NCI-H2081 (cell line): ENCODE measurements at places on chromosomes 7 and 10.

DNA sequence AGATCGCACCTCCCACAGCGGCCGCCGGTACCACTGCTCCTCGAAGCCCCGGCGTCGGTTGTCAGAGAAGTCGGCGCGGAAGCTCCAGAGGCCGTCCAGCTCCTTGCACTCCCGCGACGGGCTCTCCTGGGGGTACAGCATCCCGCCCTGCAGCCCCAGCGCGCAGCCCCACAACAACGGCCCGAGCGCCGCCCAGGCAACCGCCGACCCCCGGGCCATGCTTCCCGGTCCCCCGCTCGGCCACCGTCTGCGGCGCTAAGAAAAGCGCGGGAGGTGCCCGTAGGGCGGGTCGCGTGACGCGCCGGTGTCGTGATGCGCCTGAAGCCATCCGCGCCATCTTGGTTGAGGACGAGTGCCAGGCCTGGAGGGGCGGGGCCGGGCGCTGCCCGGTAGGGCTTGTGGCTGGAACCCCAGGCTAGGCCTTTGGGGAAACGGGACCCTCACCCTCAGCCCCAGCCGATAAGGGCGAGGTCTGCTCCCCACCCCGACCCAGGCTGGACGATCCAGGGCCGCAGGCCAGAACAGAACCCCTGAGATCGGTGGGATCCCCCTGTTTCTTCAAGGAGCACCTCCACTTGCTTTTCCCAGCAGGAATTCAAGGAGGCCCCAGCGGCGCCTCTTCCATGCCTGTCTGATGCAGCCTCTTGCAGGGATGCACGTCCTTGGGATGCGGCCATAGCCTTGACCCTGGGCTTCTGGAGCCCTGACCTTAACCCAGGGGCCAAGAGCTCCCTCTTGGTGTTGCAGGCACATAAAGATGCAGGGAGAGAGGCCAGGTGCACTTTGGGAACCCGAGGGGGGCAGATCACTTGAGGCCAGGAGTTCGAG lies at the start of gene GUSB:
GUSB (minus strand) TSS at position 249 of the 828 bp plus-strand sequence; CDS start at position 219, 30 bp downstream.
- DNase-seq = peak; percentile 95

GRCh38 chr7:47361236-47361635 lies 220.7 kb downstream of the TNS3 start:
- no peak for DNase-seq

DNA sequence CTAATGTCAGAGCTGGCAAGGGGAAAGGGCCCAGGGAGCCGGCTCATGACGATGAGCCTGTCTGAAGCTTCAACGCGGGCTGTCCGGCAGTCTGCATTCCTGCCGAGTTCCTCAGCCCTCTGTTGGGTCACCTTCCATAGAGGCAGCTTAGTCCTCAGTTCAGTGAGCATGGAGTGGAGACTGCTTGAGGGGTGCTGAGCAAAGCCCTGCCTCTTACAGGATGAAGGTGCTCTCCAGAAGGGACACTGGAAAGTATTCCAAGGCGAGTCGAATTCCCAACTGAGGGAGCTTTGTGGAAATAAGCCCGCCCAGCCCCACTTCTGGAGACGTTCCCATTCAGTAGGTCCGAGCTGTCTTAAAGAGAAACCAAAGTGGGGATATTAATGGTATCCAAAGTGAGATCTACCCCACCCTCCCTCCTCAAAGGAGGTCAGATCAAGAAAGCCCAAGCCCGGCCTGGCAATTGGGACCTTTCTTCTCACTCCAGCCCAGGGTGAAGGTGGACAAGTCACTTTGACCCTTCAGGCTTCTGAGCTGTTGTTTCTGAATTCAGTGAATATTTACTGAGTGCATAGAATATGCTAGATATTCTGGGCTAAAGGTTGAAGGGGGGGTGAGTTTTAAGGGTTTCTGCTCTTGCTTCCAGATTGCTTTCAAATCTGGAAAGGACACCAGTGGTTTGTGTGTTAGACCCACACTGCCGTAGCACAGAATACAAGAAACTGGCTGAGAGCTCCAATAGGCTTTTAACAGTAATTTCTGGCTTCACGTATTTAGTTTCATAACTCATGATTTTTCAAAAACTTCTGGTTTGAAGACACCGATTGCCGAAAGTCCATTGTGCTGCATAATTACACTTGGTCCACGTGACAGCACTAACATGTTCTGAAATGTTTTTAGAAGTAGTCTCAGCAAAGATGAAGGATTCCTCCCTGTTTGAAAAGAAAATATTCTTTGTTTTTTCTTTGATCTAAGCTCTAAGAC lies 3.5 kb downstream of the EGFR start:
- no peak for DNase-seq

GRCh38 chr7:23700046-23700445 lies 10.0 kb upstream of the STK31 start:
- no peak for DNase-seq

DNA sequence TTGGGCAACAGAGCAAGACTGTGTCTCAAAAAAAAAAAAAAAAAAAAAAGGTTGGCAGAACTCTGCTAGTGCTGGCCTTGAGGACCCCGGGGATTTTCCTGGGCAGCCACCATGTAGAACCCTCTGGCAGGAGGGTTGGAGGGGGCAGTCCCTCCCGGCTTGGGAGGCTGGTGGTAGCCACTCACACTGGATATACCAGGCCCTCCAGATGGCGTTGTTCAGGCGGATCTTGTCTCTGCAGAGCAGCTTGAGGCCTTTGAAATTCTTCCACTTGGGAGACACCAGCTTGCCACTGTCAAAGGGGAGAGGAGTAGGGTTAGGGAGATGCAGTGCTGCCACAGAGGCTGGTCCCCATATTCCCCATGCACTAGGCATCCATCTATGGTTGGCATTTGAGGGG lies 8.4 kb downstream of the MLXIPL start:
- no peak for DNase-seq

GRCh38 chr7:64787295-64787694 lies 6.9 kb upstream of the ZNF138 start:
- DNase-seq = no peak

DNA sequence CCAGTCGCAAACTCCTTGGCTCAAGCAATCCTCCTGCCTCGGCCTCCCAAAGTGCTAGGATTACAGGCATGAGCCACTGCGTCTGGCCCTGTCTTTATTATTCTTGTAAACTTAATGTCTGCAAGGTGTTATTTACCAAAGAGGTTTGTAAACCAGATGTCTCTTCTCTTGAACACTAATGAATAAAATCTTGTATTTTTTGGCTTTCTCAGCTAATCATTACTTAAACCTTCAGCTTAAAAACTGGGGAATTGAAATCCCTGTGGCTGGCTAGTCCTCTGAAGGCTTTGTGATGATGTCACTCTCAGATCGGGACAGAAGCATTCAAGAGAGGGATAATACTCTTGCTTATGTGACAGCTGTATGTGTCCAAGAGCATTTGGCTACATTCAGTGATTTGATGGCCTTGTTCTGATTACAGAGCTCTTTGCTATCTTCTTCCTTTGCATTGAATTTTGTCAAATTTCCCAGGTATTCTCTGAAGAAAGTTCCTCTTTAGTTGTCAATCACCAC lies 130.3 kb downstream of the BICC1 start:
- no peak for DNase-seq

DNA sequence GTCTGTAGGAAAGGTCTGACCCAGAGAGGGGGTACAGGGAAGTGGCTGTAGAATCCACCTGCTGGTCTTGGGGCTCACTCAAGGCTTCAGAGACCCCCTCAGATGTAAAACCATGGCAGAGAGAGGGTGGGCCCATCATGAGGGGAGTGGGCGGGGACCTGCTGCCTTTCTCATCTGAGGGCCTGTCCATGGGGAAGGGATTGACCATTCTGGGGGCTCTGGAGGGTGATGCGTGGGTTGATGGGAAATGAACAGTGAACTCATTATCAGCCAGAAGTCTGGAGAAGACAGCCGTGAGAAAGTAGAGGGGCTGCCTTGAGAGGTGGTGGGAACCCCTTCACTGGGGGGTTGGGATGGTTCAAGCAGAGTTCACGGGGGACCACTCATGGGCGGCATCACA lies 66.8 kb downstream of the MINDY4 start:
- DNase-seq = no peak

DNA sequence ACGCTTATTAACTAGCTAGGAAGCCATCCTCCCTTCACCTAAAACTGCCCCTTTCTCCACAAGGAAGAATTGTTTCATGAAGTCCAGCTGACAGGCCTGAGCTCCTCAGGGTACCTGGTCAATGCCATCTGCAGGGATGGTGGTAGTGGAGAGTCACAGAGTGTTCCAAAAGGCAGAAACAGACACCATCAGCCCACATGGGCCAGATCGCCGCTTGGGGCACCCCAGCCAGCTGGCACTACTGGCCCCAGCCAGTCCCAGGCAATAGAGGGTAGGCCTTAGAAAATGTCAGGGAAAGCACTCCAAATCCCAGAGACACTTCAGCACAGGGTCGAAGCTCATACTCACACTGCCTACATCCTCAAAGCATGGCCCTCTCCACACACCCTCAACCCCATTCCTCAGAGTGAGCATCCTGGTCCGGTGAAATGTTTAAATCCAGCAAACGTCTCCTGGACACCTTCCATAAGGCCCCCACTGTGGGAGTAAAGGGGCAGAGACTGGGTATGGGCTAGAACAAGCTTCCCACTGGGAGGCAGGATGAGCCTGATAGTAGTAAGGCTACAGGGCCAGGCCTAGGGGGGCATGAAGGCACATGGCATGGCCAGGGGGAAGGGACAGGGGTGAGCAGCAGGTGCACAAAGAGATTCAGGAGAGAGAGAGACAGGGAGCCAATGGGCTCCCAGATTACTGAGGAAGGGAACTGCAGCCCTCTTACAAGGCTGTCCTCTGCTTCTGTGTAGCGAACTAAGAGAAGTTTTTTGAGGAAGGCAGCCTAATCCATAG lies 1.9 kb downstream of the LRRC20 start:
- DNase-seq = no peak

- DNase-seq = no peak
These were observed 255.0 kb upstream of the SEMA3C start for GRCh38 chr7:81173766-81174281.

GRCh38 chr7:103065667-103066066 lies 8.9 kb downstream of the FBXL13 start:
- DNase-seq = peak; percentile 20

- no peak for DNase-seq
These were observed 174.8 kb upstream of the CDCA7L start for GRCh38 chr7:22120391-22121053.

DNA sequence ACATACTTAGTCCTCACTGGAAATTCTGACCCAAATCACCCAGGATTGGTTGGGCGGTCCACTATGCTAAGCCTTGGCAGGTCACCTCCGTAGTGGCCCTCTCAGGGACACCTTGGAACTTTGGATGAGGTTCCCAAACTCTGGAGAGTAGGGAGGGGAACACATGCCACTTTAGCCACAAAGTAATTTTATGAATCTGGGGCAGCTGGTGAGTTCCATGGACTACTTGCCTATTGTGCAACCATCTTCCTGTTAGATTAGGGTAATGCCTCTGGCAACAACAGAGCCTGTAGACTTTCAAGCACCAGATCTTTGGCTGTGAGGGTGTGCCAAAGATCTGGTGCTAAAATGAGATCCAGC lies 77.7 kb downstream of the ITGB8 start:
- no peak for DNase-seq

DNA sequence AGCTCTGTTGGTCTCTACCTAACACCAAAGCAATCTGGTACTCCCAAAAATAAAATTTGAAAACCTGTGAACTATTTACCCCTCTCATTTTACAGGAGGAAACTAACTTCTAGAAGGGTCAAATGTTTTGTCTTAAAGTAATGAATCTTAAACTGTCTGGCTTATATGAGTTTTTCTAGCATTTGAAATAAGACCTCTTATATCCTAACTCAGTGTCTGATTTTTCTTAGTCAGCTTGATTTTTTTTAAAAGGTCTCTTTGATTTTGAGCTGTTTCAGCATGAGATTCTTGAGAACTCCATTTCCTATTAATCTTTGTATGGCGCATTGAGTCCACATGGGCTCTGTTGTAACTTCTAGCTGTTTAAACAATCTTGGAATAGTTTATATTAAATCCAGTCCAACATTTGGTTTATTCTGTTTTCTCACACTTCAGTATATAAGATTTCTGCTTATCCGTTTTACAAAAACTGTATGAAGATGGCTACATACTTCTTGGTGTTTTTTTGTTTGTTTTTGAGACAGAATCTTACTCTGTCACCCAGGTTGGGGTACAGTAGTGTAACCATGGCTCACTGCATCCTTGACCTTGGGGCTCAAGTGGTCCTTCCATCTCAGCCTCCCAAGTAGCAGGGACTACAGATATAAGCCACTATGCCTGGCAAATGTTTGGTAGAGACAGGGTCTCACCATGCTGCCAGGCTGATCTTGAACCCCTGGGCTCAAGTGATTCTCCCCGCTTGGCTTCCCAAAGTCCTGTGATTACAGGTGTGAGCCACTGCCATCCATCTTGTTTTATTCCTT lies 91.1 kb downstream of the PPP1R9A start:
- no peak for DNase-seq

GRCh38 chr7:105521027-105521716 lies 899 bp downstream of the PUS7 start:
- peak; percentile 79 for DNase-seq
